ENCODE measurements at places on chromosomes 11 and 22.

GRCh38 chr11:416051-416756 lies 1.4 kb upstream of the SIGIRR start:
- no peak overlapping the region for H3K27ac ChIP-seq
- no peak for DNase-seq
- H3K4me3 ChIP-seq: peak overlapping the region; percentile 33
- H3K36me3 ChIP-seq: no peaks in the 10 kb centered on the region

DNA sequence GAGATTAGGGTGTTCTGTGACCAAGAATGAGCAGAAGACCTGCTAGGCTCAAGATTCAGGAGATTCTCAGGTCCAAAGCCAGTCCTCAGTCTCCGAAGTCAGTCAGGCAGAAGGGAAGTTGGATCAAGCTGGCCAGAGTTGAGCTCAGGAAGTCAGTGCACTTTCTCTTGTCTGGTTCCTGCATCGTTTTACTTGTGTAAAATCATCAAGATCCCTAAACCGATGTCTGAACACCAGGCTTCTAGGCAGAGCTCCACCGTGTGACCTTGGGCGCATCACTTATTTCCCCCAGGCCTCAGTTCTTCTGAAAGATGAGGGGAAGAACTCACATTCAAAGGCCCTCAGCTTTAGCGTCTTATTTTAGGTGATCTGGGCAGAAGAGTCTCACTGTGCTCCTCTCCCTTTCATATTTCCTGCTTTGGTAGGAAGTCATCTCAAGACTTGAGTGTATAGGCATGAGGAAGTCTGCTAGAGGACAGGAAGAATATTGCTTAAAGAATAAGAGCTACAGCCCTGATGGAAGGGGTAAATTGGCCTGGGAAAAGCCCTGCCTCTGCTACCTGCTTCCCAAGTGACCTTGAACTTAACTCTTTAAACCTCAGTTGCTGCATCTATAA lies 20.2 kb downstream of the NF2 start:
- peak overlapping the region; percentile 89 for H3K27ac ChIP-seq
- no peaks in the 10 kb centered on the region for H3K36me3 ChIP-seq
- peaks cover 68% of the 10 kb centered on the region for H3K4me1 ChIP-seq
- H3K4me3 ChIP-seq: no peak overlapping the region
- no peak for DNase-seq

GRCh38 chr11:120061761-120062560 lies 76.0 kb downstream of the TRIM29 start:
- no peak overlapping the region for H3K4me3 ChIP-seq
- H3K4me1 ChIP-seq: no peaks in the 10 kb centered on the region
- peaks cover 12% of the 10 kb centered on the region for H3K27me3 ChIP-seq
- peak; percentile 82 for DNase-seq
- no peak overlapping the region for H3K27ac ChIP-seq
- H3K36me3 ChIP-seq: no peaks in the 10 kb centered on the region

GRCh38 chr11:77095551-77096490 lies 6.8 kb upstream of the OMP start:
- H3K36me3 ChIP-seq: no peaks in the 10 kb centered on the region
- H3K27me3 ChIP-seq: no peaks in the 10 kb centered on the region
- H3K4me3 ChIP-seq: no peak overlapping the region
- no peak for DNase-seq
- H3K4me1 ChIP-seq: peaks cover 1% of the 10 kb centered on the region

DNA sequence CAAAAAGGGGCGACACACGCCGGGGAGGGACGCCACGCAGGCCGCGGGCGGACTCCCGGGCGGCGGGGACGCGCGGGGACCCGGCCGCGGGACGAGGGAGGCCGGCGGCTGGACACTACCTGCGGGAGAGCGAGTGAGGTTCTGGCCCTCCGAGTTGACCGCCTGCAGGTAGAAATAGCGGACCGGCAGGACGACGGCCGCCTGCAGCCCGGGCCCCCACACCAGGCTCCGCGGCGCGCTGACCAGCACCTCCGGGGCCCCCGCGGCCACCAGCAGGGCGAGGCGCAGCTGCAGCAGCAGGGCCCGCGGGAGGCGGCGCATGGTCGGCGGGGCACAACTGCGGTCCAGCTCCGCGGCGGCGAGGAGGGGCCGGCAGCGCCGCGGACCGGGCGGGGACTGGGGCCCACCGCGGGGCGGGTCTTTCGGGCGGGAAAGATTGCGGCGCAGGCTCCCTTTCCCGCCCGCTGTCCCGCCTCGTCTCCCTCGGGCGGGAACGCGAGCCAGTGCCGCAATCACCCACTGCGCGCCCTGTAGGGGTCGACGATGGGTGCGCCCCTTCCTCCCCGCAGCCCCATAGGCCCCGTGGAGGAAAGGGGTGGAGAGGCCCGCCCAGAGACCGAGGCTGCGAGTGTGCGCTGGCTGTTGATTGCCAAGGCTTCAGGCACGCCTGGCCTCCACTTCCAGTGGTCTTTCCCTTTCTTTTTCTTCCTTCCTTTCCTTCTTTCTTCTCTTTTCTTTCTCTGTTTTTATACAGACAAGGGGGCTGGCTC lies at the start of gene POGLUT3:
POGLUT3 (minus strand) TSS at position 339 of the 770 bp plus-strand sequence; CDS start at position 321, 18 bp downstream.
- H3K27me3 ChIP-seq: no peaks in the 10 kb centered on the region
- H3K36me3 ChIP-seq: no peaks in the 10 kb centered on the region
- peak within 1 kb of the TSS; percentile 99 for H3K27ac ChIP-seq
- H3K4me1 ChIP-seq: peaks cover 18% of the 10 kb centered on the region
- peak; percentile 87 for DNase-seq

All from osteocyte (in vitro differentiated cells).